ENCODE measurements at places on chromosomes 1 and 21.
A peak's percentile ranks its signal among the peaks of the same experiment; 100 is the strongest.

GRCh38 chr1:59232216-59232615 lies 64.7 kb upstream of the FGGY start:
- DNase-seq, result no peak

- no peak for DNase-seq
These were observed 30.8 kb downstream of the ADAMTS1 start for GRCh38 chr21:26814386-26814785.

DNA sequence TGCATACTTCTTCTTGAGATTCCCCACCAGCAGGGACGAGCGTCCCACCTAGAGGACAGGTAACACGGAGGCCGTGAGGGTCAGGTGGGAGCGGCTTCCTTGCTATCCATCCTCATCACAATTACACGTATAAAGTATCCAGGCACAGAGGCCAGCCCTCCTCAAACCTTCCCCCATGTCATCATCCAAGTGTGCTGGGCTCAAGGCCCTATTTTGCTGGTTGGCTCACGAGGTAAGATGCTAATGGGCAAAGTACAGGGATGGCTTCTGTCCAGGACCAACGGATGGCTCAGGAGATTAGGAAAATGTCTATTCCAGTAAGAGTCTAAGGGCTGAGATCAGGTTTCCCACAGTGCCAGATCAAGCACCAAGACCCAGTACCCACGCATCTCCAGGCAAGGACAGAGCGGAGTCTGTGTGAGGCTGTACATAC lies 11.5 kb upstream of the A3GALT2 start:
- DNase-seq, result no peak

DNA sequence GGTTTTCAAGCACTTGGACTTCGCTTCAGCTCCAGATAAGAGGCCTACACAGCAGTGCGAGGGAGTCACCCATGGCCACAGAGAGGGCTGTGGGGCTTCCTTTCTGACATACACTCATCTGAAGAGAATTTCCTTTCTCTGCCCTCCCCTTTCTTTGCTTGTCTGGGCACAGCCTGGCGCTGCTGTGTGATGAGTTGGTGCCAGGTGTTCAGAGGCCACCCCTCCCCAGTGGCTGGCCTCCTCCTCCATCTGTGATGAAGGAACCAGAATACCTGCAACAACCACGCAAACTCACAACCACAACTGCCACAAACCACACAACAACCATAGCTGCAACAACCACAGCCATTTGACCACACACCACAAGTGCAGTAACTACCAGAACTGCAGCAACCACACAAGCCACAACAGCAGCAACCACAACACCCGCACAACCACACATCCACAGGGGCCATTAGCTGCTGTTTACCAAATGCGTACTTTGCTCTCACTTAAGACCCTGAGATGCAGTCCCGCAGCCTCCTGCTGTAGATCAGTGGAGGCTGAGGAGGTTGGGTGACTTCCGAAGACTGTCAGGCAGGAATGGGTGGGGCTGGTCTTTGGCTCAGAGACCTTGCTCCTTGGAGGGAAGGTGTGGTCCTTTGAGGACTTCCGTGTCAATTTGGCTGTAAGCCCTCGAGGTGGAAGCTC lies 71.1 kb downstream of the IER5 start:
- no peak for DNase-seq

GRCh38 chr1:5751163-5751540 lies 241.1 kb downstream of the NPHP4 start:
- DNase-seq, result no peak

GRCh38 chr1:56821462-56821797 lies 2.2 kb upstream of the FYB2 start:
- no peak for DNase-seq

DNA sequence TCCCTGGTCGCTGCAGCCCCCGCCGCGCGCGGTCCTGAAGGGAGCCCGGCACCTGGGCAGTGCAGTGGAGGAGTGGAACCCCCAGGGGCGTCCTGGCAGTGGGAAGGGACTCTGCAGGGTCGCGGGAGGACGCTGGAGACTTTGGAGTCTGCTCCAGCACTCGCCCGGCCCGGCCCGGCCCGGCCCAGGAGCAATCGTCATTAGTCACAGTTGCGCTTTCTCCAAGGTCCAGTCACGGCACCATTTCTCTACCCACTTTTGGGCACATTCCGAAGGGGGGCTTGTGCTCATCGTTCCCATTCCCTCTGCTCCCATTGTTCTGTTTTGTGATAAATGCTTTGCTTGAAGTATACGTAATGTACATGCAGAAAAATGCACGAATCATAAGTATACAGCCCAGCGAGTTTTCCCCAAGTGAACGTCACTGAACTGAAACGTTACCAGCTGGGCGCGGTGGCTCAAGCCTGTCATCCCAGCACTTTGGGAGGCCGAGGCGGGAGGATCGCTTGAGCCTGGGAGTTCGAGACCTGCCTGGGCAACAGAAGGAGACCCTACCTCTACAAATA lies 999 bp downstream of the THAP3 start:
- DNase-seq, result no peak

GRCh38 chr1:42266253-42267135 lies 68.5 kb downstream of the FOXJ3 start:
- no peak for DNase-seq

DNA sequence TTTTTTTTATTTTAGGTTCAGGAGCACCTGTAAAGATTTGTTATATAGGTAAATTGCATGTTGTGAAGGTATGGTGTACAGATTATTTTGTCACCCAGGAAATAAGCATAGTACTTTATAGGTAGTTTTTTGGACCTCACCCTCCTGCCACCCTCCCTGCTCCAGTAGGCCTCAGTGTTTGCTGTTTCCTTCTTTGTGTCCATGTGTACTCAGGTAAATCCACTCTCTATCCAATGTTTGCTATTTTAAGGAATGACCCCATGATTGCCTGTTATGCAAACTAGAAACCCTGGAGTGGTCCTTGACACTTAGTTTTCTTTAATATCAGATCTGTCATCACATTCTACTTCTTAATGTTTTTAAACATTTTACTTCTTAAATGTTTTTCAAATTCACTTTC lies 33.9 kb downstream of the LHX9 start:
- DNase-seq, result no peak

GRCh38 chr1:164559342-164560051 lies 513 bp downstream of the PBX1 start:
- no peak for DNase-seq

DNA sequence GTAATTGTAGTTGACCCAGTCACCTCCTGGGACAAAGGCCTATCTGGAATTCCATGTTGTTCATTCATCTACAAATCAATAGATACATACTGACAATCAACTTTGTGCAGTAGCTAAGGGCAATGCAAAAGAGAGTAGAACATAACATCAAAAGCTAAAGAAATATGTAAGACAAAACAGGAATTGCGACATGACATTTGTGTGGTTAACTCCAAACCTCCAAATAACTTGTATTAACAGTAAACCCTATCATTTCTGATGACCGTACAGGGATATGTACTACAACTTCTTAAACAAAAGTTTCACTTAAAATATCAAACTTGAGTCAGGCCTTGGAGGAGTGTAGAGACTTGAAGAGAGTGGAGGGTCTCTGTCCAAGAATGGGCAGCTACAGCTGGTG lies 317.6 kb downstream of the SPATA17 start:
- no peak for DNase-seq

DNA sequence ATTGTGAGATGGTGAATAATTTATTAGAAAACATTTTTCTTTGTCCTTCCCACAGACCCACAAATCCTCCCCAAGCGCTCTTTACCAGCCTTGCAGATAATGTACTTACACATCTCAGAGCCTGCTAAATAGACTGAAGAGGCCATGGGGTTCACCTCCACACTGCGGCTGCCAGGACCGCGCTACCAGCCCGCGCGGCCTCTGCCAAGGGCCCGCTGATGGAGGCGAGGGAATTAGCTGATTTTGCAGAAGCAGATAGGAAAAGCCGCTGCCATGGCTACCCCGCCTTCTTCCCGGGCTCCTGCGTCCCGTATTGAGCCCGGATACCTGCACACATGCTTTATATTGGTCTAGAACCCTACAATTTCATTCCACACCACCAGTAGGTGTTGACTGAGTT lies 248.0 kb upstream of the FOXD3 start:
- DNase-seq, result no peak

GRCh38 chr21:42164064-42164789 lies 54.7 kb upstream of the ABCG1 start:
- DNase-seq, result peak; percentile 30

DNA sequence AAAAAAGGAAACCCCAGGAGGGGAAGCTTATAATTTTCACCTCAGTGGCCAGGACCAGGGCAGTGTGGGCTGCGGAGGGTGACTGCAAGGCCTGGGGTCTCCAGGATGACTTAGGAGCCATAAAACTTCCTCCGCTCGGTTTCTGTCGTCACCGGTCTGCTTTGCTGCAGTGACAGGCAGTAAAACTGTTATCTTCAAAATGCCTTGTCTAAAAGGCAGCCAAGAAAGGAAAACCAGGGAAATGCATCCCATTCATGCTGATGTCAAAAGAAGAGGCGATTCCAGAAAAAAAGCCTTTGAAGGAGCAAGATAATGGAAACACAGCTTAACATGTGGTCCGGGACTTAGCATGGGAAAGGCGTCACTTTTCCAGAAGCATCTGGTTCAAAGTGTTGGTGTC lies 42.0 kb downstream of the COL6A1 start:
- no peak for DNase-seq

DNA sequence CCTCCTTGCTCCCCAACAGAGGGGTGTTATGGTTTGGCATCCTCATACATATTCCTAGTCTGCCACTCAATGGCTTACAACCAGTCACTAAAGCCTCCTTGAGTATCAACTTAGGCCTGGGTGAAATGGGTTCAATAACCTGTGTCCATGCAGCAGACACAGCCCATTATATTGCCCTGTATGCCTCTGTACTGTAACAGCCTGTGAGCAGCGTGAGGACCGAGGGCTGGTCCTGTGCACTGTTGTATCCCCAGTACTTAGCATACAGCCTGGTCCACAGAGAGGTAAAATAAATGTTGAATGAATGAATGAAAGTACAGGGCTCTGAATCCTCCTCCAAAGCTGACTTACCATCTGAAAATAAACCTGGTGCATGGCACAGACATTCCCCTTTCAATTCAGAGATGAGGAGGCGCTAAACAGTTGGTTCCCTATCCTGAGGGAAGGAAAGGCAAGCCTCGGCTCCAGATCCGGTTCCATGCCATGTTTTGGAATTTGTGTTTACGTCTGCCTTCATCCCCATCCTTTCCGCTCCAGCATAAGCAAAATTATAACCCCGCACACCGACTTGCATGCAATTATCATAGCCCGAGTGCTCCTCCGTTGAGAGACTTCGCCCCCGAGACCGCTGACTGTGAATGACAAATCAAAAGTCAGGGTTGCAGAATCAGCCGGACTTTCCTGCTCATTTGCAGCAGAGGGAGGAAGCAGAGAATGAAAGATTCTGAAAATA lies 45.0 kb upstream of the DNAJC6 start:
- no peak for DNase-seq

GRCh38 chr1:116128664-116129063 lies 17.5 kb downstream of the MAB21L3 start:
- DNase-seq, result no peak

- DNase-seq, result no peak
These were observed 7.2 kb downstream of the OVGP1 start for GRCh38 chr1:111420377-111420776.

- DNase-seq, result no peak
These were observed 860 bp downstream of the SDC3 start for GRCh38 chr1:30907481-30908315.

- DNase-seq, result no peak
These were observed 28.0 kb upstream of the H3-3A start for GRCh38 chr1:226034482-226034881.

GRCh38 chr1:15945011-15945831 lies 30.7 kb downstream of the ZBTB17 start:
- DNase-seq, result no peak

DNA sequence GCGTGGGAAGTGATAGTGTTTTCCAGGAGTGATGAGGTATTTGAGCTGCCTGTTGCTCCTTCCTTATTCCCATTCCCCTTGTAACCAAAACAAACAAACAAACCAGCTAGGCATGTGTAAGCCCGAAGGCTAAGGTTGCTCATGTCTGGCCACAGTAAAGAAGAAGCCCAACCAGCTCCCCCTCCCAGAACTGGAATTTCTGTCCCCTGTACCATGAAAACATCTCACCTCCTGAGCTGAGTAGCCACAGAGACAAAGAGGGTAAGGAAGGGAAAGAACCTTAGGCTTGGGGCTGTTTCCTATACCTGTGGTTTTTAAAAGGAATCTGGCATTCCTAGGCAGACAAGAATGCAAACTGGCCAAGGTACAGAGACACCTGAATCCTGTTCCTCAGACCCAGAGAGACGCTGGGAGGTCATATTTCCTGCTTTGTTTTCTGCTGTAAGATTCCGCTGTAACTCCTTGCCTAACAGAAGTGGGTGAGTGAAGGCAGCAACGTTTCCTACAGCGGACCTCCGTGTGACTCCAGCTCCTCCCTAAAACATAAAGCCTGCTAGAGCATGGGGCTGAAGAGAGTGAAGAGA lies 41.7 kb upstream of the RAB4A start:
- no peak for DNase-seq

DNA sequence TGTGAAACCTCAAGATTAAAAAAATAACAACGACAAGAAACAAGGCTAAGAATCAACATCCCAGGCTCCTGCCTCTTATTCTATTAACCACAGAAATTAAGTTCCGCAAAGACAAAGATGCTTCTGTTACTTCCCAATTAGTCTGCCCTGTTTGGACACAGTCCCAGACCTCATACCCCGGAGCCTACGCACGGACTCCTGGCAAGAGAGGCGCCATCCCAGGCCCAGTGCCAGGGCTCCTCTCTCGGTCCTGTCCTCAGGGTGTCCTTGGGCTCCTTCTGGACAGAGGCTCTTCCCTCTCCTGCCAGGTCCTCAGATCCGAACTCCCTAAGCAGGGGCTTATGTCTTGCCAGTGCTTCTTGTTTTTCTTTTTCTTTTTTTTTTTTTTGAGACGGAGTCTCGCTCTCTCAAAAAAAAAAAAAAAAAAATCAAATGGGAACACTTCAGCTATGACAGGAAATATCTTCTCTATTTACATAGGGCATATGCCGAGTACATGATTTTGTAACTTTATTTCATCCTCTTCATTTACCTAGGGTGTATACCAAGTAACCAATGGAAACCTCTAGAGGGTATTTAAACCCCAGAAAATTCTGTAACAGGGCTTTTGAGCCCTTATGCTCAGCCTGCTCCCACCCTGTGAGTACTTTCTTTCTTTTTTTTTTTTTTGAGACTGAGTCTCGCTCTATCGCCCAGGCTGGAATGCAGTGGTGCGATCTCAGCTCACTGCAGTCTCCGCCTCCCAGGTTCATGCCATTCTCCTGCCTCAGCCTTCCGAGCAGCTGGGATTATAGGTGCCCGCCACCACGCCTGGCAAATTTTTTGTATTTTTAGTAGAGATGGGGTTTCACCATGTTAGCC lies 11.7 kb upstream of the ENO1 start:
- no peak for DNase-seq

GRCh38 chr1:151618003-151618402 lies 6.2 kb downstream of the SNX27 start:
- DNase-seq, result no peak

Measured in stimulated activated CD8-positive, alpha-beta memory T cell treated with anti-CD3 and anti-CD28 coated beads, Interleukin-15, amount 100 ng/mL, for 1 hour (primary cell).